MM.1S (cell line): ENCODE measurements at places on chromosomes 7 and 10.
A peak's percentile ranks its signal among the peaks of the same experiment; 100 is the strongest.

GRCh38 chr10:17740668-17741067 is 11.3 kb upstream of the TMEM236 start:
- DNase-seq = no peak

GRCh38 chr10:22573820-22574569 is 140.4 kb downstream of the PIP4K2A start:
- peak; percentile 24 for DNase-seq

DNA sequence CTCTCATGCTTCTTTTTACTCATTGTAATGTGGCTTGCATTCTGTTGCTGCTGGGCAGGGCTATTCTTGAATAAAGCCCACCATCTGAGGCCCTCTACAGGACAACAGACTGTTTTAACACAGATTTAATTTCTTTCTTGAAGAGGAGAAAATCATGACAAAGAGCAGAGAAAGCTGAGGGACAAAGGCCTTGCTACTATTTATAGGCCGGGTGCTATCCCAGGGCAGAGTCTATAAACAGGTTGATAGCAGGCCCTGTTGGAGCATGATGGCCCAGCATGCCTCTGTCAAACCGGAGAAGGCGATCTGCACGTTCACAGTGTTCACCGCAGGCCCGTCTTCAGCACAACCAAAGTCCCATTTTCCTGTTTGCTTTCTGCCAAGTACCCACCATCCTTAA is 3.0 kb downstream of the VIPR2 start:
- DNase-seq = no peak

DNA sequence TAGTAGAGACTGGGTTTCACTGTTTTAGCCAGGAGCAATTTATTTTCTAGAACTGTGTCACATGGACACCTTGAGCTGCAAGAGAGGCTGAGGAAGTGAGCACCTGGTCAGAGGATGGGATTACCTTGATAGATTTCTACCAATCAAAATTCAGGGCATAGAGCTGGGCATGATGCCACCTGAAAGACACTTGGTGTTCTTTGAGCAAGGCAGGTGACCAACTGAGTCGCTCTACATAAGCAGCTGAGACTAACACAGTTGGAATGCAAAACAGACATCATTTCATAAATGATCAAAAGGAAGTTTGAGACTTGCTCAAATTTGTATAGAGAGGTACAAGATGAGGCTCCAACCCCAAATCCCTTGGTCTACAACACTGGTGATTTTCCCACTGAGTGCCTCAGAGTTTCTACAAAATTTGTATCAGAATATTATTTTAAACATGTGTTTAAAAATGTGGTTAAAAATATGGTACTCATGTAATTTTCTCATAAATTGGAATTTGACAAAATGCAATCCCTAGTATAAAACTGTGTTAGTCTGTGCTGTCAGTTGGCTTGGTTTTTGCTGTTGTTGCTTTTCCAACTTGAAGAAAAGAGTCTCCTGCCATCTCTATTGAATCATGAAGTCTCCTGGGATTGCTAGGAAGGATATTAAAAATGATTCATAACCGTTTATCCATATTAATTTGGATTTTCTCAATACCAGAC is 156.4 kb upstream of the MDFIC start:
- DNase-seq = no peak

GRCh38 chr7:123190109-123190831 is 9.5 kb downstream of the SLC13A1 start:
- DNase-seq = peak; percentile 99

- DNase-seq = no peak
Measured at GRCh38 chr10:131663351-131663750, 237.5 kb upstream of the PPP2R2D start.

- DNase-seq = no peak
Measured at GRCh38 chr7:134355927-134356326, 39.2 kb upstream of the SLC35B4 start.

- DNase-seq = no peak
Measured at GRCh38 chr10:128629111-128630096, 503.2 kb upstream of the MKI67 start.

DNA sequence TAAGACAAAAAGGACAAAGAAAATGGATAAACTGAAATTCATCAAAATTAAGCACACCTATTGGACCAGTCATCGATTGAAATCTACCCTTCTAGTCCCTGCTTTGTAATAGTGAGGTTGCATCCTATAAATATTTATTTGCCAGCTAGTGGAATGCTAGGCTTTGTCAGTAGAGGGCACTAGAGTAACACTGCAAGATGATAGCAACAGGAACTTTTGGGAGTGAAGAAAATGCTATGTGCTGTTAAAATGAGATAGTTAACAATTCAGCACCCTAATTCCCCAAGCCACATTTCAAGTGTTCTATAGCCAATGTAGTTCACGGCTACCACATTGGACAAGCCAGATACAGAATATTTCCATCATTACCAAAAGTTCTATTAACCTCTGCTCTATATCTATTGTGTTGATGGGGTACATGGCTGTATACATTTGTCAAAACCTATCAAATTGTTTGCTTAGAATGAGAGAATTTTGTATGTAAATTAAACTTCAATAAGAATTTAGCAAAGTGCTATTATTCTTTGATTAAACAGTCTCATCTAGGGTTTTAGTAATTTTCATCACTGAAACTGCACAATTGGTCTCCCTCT is 69.8 kb downstream of the LSMEM1 start:
- DNase-seq = peak; percentile 82

DNA sequence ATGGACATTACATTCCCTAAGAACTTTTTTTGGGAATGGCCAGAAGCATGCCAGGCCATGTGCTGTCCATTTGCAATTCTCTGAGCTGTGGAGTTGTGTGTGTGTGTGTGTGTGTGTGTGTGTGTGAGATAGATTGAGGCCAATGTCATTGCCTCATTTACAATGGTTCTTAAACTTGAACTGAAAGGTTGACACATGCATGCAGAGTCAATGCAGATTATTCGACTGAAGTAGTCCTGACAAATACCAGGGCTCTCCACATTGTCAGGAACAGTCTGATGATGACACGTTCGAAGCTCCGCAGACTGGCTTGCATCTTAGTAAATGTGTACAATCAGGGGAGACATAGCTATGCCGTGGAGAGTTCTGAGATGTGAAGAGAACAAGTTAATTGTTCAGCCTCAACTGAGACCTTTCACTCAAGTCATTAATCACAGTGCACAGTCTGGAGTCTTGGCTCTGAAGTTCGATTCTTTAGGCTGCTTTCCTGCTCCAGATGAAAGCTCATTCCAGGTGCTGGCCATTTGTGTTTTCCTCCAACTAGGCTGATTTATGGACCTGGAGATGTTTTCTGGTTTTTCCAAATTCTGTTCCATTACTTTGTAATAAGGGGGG is 921.9 kb downstream of the LRMDA start:
- DNase-seq = no peak

DNA sequence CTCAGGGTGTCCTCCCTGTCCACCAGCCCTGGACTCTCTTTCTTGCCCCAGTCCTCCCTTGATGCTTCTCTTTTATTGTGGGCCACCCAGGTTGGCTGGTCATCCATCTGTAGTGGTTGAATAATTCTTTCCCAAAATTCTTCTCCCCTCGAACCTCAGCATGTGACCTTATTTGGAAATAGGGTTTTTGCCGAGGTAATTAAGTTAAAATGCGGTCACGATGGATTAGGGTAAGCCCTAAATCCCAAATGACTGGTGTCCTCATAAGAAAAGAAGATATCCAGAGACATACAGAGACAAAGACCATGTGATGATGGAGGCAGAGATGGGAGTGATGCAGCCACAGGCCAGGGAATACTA is 74.3 kb downstream of the GFRA1 start:
- no peak for DNase-seq

GRCh38 chr10:78868861-78869260 is 199.9 kb upstream of the ZMIZ1 start:
- no peak for DNase-seq

GRCh38 chr10:21285742-21286331 is 239.6 kb downstream of the SKIDA1 start:
- DNase-seq = no peak

DNA sequence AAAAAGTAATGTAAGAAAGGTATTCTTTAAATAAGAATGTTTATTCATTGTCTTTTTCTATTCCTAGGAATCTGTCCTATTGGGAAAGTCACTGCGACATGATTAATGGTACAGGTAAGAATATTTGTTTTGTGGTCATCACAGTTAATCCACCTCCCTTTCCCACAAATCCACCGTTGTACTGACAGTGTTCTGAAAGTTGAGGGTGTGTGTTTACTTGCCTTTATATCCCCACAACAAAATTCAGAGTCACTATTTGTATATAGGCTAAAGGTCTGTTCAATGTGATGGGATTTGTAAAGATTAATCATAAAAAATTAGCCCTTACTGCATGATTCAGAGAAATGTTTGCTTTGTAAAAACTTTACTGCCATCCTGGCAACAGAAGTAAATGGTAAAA is 27.9 kb downstream of the CD36 start:
- no peak for DNase-seq

- DNase-seq = no peak
Measured at GRCh38 chr10:119468542-119469324, 73.8 kb downstream of the RGS10 start.

- peak; percentile 89 for DNase-seq
Measured at GRCh38 chr10:35341521-35341920, 5.2 kb downstream of the CCNY start.

DNA sequence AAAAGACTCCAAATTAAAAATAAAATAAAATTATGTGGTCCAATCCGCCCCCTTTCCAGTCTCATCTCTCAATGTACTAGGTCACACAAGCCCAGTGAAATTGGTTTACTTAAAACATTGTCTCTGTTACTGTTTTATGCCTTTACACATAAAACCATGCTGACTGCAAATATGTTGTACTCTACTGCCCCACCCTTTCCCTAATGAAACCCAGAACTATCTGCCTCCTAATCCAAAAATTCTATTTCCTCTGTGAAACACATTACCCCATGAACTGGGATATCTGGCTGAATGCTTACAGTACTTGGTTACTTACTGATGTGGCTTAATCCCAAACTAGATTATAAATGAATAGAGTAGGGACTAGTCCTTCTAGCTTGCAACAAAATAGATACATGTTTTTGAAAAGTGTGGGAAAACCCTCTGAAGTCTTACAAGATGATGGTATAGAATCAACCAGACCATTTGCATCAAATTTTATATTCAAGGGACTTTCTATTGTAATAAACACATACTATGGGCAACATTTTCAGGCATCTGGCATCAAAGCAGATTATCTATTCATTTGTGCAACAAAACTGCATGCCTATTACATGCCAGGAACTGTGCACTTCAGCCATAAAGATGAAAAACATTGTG is 10.0 kb upstream of the KMT2E start:
- DNase-seq = no peak

DNA sequence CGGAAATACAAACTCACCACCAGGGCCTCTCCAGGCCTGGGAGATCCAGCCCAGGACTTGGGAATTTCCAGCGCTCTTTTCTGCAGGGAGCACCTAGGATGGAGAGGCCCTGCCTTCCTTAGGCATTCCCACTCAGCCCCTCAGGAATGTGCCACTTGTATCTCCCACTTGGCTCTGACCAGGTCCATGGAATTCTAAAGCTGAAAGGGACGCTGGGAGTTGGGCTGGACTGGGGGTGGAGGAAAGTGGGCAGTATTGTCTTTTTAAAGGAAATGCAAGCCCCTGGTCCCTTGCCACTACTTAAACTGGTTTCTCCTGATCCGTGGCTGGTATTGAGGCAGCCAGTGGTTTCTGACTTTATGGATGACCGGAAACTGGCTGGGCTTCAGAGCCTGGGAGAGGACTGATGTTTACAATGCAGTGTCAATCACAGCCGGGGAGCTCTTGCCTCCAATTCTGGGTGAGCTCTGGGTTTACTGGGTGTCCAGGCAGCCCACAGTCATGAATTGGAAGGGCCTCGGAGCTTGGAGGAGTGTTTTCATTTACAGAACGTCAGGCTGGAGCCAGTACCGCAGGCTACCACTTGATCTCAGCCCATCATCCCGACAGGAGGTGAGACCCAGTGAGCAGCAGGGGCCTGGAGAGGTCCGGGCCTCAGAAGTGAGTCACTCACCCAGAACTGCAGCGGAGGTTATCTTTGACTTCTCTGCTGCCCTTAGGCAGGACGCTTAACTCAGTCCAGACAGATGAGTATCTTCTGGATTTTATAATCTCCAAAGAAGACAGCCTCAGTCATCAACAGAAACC is 27.3 kb downstream of the AGAP3 start:
- no peak for DNase-seq

DNA sequence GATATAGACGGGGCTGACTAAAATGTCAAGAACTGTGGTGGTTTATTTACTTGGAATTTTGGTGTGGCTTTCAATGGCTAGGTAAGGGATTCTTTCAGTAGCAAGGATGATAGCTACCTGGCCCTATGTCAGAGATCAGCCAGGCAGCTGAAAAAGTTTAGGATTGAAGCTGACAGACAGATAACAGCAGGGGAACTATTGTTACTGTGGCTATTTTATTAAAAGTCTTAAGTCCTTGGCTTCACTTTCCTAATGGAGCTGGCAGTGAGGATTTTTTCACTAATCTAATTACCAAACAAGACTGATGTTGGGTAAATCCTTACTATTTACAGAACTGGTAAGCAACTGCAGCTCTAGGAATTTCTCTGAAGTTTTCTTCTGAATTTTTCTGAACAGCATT is 72.4 kb upstream of the ANLN start:
- no peak for DNase-seq

DNA sequence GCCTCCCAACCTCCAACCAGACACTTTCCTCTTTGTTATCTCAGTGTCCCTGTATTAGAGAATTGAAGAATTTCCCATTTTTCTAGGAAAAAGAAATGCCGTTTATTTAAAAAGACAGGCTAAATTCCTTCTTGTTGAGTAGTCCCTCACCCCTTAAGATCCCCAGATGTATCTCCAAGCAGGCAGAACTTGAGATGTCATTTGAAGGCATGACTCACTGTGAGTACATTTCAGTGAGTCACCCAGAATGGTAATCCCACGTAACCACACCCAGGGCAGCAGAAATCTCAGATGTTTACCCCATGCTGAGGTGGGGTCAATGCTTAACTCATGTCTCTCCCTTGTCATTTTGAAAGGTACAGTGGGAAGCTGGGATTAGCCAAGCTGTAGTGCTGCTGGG is 4.4 kb downstream of the ZNF655 start:
- no peak for DNase-seq

GRCh38 chr7:129067943-129068548 is 13.1 kb upstream of the TNPO3 start:
- DNase-seq = no peak

DNA sequence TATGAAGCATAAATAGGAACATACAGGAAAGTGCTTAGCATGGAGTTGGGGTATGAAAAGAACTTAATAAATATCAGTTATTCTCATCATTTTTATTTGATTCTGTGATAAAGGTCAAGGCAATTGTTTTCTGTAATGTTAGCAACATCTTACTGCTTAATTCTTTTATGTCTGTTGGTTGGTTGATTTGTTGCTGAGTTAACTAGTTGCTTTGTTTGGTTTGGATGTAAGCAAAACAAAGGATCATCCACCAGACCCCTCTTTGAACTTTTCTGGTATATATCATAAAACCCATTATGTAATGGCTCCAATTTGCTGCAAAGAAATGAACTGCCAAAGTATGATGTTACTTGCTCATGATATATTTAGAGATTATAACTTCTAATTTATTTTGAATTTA is 44.5 kb downstream of the CH25H start:
- DNase-seq = no peak

GRCh38 chr10:117165538-117166417 is 27.7 kb upstream of the VAX1 start:
- no peak for DNase-seq

- no peak for DNase-seq
Measured at GRCh38 chr10:121493521-121493920, 104.7 kb downstream of the FGFR2 start.
